ENCODE measurements at places on chromosomes 6 and 20. TPM values are rescaled to one million over a fixed set of nuclear protein-coding genes. Genes with fewer than 3 reads are reported as not detected.

DNA sequence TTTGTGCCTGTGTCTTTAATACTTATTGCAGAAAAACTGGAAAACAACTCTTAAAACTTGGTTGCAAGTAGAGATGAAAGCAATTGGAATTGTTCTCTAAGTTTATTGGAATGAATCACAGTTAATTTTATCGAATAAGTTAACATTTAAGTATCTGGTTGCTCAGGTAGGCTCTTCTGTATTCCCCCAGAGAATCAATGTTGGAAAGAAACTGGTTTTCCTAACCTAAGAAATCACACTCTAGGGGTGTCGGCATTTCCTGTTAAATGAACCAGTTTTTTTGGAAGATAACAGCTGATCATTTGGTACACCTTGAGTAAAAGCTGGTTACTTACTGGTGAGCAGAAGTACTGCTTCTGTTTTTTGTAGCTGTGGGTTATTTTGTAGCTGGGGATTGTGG, 5.2 kb downstream of the TFAP2C start:
- no peak for DNase-seq

DNA sequence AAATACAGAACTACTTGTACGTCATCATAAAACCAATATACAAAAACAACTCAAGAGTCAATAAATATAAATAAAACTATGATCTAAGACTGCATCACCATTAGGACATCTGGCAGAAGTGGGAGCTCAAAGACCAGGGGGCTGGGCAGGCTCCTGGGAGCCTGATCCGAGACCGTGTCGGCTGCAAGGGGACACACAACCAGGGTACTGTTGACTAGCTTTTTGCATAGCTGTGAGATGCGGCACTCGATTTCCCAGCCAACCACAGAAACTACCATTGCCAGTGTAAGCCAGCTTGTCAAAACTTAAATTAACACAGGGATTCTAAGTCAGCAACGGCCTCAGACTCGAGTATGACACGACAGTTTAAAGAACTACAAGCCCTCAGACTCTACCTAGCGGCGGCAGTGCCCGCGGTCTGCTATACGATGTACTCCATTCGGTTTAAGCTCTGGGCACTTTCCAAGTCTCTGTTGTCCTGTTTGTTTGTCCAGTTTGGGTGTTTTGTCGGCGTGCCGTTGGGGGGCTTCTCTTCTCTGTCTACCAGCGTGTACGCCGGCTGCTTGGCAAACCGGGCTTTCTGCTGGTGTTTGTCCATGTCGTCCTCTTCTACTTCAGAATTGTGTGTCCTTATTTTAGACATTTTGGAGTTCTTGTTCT, 34.6 kb downstream of the JAG1 start:
- no peak for DNase-seq

- no peak for DNase-seq
Observed at GRCh38 chr6:167292301-167293087, 1.4 kb downstream of the UNC93A start.

DNA sequence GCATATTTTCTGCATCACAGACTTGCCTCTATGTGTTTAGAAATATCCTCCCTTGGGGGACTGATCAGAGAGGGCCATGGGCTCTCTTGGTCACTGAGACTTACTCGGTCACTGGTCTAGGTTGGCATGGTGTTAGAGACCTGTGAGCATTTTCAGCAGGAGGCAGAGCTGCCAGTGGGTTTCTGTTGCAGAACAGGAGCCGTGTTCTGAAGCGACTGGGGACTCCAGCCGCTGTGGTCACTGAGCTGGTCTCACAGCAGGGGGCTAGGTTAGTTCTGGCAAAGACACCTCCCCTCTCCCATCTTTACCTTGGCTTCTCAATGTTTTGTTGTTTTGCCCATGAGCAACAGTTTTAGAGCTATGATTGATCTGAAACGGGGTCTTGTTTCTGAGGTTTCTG, 8.7 kb downstream of the TMEM181 start:
- DNase-seq = no peak

DNA sequence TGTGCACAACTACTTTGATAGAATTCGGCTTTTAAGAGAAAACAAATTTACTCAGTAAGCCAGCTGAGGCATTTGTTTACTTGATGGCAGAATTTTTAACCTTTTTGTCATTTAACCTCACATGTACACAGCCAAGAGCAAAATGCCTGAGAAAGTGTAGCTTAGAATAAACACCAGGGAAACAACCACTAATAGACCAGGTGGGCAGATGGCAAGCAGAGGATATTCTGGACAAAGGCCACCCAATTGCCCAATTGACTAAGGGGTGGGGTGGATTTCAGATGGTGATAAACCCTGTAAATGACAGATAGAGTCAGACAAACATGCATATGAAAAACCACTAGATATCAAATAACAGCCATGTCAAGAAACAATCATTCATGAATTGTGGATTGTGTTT, 190.7 kb upstream of the FBXL4 start:
- DNase-seq = no peak

DNA sequence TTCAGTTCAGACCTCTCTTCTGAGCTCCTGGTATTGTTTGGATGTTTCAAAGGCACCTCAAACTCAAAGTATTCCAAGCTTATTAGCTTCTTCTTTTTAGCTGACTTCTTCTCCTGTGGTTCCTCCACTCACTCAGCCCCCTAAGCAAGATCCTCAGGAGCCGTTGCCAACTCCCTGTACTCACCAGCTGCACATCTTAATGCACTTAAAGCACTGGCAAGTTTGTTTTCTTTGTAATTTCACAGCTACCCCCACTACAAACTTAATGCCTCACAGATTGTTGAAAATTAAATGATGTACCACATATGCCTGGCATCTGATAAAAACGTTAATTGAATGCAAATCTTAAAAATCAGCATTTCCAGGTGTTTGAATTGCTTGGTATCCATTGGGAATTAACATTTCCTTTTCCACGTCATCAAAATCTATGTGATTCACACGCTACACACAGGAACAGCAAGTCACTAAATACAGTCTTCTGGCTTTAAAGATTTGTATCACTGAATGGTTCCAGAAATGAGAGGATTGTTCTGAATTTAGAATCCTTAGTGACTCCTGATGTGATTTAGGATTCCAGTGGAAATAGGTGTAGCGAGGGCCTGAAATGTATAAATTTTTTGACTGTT, 24.5 kb downstream of the CALHM6 start:
- DNase-seq = no peak

DNA sequence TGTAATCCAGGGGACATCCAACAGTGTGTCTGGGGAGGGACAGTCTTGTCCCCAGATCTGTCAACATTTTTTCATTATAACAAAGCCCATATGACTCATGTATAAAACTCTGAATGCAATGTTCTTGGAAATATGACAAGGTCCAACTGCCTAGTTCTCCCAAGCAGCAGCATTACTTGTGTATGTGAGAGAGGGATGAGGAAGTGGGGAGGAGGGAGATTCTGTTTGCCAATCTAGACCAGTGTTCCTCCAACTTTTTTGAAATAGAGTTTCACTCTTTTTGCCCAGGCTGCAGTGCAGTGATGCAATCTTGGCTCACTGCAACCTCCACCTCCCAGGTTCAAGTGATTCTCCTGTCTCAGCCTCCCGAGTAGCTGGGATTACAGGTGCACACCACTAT, 394.8 kb downstream of the DHX35 start:
- DNase-seq = no peak

- DNase-seq = no peak
Observed at GRCh38 chr6:106077881-106078280, 8.3 kb upstream of the PRDM1 start.

GRCh38 chr6:168664956-168665355, 224.0 kb downstream of the SMOC2 start:
- DNase-seq = no peak

GRCh38 chr20:40931410-40932044, 97.1 kb upstream of the TOP1 start:
- DNase-seq = no peak

DNA sequence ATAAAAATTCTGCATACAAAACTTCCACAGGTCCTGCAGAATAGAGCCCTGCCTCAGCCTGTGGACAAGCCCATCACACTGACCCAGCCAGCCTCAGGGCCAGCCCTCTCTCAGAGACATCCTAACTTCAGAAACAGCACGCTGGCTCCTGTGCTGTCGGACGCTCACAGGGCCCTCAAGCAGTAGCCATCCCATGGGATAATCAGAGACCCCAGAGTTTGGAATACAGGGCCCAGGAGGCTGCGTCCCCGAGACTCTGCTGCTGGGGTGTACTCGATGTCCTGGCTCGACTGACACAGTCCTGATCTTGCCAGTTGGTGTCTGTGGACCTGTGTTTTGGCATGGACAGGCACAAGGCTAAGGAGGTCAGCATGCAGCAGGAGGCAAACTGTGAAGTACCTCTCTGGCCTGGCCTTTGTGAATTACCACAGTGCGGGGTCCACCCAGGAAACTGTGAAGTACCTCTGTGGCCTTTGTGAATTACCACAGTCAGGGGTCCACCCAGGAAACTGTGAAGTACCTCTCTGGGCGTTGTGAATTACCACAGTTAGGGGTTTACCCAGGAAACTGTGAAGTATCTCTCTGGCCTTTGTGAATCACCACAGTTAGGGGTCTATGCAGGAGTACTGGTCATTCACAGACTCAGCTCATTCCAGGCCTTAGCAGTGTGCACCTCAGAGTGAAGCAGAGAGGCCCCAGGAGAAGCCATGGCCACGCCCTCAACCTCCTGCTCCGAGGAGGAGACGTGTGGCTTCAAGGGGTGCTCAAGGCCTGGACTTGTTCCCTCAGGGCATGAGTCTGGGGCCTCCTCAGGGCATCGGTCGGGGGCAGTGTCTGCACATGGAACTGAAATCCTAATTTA, 212.4 kb downstream of the SYNDIG1 start:
- no peak for DNase-seq

DNA sequence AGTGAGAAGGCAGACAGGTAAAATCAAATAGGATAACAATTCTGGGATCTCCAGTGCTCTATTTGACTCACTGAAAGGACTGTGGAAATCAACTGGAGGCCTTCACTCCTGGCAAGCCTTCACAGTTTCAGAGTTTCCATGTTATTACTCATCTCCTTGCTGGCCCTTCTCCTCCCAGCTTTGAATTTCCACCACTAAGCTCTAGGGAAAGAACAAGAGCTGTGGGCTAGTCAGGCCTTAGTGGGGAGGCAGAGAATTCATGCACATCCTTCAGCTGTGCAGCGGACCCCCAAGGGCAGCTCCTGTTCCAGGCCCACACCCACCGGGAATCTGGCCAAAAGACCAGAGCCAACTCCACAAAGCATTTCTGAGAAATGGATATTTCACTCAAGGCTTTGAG, 26.0 kb downstream of the MYLIP start:
- DNase-seq = no peak

DNA sequence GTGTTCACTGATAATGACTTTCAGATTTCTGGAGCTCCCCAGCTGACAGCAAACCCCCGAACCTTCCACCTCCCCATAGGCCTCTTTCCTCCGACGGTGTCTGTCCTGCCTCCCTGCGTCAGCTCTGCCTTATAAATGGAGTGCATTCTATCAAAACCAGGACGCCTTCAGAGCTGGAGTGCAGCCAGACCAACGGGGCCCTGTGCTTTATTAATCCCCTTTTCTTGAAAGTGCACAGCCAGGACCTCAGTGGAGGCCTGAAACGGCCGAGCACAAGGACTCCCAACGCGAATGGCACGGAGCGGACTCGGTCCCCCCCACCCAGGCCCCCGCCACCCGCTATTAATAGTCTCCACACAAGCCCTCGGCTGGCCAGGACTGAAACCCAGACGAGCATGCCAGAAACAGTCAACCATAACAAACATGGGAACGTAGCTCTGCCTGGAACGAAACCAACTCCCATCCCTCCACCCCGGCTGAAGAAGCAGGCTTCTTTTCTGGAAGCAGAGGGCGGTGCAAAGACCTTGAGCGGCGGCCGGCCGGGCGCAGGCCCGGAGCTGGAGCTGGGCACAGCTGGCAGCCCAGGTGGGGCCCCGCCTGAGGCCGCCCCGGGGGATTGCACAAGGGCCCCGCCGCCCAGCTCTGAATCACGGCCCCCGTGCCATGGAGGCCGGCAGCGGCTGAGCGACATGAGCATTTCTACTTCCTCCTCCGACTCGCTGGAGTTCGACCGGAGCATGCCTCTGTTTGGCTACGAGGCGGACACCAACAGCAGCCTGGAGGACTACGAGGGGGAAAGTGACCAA, 42.3 kb upstream of the NAA20 start:
- no peak for DNase-seq

DNA sequence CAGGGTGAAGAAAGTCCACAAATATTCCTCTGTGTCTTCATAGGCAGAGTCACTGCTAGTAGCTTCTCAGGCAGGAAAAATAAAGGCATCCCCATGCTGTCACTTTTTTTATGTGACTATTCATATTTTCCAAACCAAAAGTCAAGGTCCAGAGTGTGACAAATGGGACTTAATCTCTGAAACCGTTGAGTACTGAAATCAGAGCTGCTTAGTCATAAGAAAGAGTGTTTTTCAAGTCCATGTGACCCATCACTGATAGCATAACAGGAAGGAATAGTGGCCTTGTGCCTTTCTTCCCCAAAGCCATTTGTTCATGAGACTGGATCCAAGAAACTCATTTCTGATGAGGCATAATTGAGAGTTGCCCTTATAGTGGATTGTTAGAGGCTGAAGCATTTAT, 210.3 kb upstream of the TSHZ2 start:
- DNase-seq = no peak

DNA sequence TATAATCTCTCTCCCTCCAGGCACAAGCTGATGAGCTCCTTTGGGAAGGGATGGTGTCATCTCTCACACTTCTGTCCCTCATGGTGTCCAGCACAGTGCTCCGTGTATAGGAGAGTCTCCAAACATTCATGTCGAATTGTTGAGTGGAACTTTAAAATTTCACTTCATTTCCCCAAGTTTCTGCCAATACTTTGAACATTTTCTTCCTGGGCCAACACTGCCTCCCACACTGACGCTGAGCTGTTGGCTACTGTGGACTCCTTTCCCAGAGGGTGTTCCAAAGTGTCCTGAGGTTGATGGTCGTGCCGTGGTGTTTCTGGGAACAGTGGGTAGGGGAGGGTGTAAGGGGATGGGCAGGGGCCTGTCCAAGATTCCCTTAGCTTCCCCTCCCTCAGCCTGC, 122.7 kb downstream of the TIAM2 start:
- no peak for DNase-seq

The TRIM15 gene
- 0.29 TPM for total RNA-seq

The WFDC5 gene
- 0.23 TPM for total RNA-seq

The FGD2 gene
- 1.7 TPM for total RNA-seq

The ARMH2 gene
- not detected for total RNA-seq

The DNPH1 gene
- total RNA-seq = 56.1 TPM

The HSPA12B gene
- total RNA-seq = not detected

All from activated naive CD8-positive, alpha-beta T cell treated with anti-CD3 and anti-CD28 coated beads for 36 hours (primary cell).